ENCODE measurements at places on chromosomes 12 and 14.

DNA sequence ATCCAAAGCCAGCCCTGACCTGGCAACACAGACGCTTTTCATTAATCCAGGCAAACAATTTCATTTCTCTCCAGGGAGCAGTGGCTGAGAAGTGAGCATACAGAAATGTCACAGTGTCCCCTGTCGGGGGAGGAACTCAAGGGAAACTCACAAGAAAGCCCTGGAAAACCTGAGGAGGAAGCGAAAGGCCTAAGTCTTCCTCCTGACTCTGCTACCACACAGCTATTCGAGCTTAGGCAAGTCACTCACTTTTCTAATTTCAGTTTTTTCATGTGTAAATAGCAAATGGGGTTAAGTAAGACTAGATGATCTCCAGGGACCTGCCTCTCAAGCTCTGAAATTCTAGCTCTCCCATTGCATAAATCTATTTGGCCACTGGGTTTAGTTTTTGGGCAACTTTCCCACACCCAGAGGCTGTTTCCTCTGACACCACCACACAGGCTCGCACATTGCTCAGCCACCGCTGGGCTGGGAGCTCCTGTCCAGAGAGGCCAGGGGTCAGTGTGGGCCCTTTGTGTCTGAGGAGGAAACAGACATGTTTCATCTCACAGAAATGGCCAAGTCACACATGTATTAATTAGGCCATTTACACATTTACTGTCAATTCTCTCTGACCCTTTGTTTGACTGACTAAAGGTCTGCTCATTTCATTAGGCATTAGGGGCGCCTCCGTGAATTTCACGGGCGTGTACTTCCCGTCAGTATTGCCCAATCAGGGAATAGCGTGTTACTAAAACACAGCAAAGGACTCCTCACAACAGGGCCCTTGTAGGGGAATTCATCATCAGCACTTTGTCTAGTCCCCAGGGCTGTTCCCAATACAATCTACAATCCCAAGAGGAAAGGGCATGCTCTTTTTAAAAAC lies 9.8 kb upstream of the PNMA1 start:
- DNase-seq: no peak

DNA sequence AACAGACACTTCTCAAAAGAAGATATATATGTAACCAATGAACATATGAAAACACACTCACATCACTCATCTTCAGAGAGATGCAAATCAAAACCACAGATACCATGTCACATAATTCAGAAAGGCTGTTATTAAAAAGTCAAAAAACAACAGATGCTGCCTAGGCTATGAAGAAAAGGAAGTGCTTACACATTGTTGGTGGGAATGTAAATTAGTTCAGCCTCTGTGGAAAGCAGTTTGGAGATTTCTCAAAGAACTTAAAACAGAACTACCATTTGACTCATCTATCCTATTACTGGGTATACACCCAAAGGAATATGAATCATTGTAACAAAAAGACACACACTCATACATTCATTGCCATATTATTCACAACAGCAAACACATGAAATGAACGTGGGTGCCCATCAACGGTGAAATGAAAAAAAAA lies 35.1 kb downstream of the EIF2S3B start:
- DNase-seq: no peak

GRCh38 chr14:74614508-74615495 lies 2.8 kb upstream of the LTBP2 start:
- no peak for DNase-seq

DNA sequence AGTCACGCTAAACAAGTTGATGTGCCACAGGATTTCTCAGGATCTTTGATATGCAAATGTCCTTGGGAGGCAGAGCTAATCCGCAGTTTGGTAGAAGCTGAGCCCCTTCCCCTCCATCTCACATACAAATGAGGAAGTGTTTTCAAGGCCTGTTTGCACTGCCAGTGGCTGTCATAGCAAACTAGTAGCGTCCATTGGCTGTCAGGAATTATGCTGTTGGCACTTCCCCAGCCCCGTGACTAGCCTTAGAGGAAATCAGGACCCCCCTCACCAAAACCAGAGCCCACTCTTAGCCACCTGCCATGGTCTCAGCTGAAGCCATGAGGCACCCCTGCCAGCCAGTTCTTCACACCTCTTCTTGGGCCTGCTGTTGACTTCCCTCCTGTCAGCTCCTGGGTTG lies 253.9 kb downstream of the CACNA1C start:
- DNase-seq: no peak

DNA sequence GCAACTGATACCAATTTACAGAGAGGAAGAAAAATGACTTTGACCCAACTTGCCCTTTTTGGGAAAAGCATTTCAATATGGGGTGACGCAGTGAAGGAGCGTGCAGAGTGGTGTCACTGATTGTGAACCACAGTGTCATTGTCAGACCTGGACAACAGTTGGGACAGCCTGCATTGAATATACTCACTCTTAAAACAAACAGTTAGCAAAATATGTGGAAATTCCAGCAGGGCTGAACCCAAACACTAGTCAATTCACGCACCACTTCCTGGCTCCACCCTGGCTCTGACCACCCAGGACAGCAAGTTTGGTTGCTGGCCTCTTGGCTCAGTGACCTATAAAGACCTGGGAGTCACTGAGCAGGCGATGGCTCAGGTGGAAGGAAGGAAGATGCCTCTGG lies 61.3 kb downstream of the NOS1 start:
- no peak for DNase-seq

DNA sequence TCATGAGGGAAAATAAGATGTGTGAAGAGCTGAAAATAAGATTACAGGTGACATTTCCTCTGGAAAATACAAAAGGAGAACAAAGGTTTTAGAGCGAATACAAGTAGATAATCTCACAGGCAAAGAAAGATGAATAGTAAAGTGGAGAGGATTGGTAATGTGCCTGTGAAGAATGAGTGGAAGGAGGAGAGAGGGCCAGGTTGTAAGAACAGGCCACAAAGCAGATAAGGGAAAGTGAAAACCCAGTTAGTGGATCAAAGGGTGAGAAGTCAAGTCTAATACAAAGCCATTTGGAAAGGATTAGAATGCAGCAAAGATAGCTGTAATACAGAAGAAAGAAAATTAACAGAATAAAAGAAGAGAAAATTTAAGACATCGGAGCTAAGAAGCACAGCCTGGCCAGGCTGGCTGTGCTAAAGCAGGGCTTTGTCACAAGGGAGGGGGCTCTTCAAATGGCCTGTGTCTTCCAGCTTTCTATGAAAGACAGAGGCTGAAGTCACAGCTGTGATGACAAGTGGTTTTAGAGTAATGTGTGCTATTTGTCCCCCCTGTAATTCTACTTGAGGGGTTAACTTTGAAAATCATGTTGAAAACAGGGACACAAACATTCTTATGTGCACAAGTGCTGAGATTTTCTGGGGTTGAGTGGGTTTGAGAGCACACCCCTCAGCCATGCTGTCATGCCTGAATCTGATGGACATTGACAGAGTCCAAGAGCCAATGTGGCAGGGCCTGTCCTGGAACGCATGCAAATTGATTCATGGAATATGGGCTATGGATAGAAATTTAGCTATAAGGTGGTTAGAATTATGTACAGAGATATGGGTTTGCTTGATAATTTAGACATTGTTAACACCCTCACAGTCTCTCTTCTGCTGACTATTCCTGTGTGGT lies 344.5 kb upstream of the NAV3 start:
- DNase-seq: no peak

DNA sequence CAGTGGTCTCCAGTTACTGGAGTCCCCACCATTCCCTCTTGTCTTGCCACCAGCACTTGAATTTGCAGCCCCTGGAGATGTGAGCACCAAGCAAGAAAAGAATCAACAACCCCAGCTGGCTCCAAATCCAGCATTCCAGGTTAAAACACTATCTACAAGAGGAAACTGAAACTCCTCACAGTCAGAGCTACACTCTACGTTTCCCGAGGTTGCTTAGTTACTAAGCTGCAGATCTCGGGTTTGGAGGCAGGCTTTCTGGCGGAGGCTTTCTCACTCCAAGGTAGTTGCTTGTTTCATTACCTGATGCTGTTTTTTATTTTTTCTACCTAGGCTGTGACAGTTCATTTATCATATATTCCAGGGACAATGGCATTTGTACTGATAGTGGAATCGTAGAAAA lies 248.1 kb downstream of the GLT1D1 start:
- no peak for DNase-seq

DNA sequence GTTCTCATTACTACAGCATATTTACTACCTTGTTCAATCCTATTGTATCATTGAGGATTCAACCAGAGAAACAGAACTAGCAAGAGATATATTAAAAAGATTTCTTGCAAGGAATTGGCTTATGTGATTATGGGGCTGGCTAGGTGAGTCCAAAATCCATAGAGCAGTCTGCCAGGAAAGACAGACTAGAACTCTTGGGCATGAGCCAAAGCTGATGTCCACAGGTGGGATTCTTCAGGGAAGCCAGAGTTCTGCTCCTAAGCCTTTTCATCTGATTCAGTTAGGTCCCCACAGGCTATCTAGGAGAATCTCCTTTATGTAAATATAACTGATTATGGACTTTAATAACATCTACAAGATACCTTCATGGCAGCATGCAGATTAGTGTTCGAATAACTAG lies 26.0 kb downstream of the PELI2 start:
- no peak for DNase-seq

DNA sequence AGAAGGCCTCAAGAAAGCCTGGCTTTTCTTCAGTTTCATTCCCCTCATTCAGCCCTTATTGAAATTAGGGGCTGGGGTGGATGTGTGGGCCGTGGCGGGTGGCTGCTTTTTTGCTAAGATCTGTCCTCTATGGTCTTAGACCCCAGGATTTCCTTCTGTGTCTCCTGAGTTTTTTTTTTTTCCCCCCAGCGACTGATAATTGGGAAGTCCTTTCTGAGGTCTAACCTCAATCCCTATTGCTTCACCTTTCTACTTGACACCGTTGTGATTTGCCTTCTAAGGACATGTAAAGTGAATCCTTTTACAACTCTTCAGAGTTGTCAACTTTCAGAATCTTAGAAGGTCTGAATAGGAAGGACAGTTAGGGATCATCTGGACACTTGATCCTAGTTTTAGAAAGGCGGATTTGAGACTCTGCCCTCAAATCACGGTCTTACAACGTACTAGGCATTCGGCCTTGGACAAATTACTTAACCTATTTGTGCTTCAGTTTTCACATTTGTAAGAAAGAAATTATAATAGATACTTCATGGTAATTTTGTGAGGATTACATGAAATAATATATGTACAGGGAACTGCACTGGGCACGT lies 4.4 kb downstream of the GPR84 start:
- DNase-seq: no peak

DNA sequence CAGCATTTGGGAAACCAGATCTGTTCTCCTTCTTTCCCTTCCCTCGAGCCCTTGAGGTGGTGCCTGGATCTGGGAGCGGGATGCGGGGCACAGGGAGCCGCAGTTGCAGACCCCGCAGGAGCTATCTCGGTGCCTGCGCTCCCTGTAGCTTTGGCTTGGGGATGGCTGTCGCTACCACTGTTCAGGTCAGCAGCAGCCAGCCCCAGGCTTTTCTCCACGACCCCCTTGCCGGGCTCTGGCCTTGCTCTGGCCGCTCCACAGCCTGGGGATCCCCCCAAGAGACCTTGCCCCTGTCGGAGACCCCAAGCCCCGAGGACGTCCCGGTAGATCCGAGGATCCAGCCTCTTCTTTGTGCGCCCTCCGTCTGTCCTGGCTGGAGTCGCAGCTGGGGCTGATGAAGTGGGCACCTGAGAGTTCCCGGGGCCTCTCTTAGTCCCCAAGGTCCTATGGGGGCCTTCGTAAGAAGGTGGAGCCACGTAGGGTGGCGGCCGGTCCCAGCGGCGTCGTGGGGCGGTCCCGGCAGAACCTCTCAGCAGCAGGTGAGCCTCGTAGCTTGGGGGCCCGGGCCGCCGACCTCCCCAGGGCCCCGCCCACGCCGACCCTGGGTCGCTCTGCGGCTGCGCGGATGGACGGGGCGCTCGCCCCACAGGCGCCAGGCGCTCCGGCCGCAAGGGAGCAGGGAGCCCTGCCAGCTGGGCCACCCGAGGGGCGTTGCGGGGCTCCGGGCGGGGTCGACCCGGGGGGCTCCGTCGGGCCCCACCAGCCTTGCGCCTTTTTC lies 1.3 kb downstream of the DDN start:
- no peak for DNase-seq

- no peak for DNase-seq
Observed at GRCh38 chr12:2768224-2768961, 26.4 kb upstream of the FKBP4 start.

DNA sequence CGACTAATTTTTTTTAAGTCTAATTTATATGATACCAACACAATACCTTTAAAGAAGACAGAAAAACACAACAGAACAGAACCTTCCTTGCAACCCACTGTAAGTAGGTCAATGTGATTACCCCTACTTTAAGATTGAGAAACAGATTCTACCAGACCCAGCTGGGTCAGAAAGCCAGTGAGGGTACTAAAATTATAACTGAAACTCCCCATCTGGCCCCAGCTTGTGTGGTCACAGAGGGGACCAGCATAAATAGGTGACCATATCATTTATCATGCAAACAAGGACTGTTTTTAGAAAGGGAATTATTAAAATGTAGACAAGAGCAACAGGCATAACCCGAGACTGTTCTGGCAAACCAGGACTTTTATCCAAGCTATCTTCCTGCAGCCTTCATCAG lies 30.1 kb upstream of the FRMD6 start:
- DNase-seq: no peak

DNA sequence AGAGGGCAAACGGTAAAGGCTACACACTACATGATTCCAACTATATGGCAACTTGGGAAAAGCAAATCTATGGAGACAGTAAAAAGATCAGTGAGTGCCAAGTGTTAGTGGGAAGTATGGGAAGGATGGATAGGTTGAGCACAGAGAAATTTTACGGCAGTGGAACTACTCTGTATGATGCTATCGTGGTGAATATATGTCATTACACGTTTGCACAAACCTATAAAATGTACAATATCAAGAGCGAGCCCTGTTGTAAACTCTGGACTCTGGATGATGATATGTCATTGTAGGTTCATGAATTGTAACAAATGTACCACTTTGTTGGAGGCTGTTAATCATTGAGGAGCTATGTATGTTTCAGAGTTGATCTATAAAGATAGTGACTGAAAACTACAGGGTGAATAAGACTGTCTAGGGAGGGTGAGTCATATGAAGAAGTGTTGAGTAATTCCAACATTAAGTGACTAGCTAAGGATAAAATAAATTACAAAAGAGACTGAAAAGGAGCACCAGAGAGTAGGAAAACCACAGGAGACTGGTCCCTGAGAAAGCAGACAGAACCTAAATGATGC lies 349.2 kb upstream of the LMO3 start:
- no peak for DNase-seq

- DNase-seq: no peak
Observed at GRCh38 chr12:115771065-115771464, 506.4 kb downstream of the MED13L start.

DNA sequence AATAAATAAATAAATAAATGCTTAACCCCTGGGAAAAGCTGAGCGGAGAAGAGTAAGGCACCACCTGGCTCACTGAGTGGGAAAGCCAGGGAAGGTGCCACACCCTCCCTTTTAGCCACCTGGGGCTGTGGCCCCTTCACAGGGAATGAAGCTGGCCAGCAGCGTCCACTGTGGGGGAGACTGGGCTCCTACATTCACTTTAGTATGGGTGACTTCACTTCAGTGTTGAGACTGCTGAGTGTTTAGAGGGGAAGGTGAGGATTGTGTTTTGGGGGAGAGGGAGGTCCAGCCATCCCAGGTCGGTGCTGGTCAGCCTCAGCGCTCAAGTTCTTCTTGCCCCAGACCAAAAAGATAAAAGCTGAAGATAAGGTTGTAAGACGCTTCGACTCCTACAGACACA lies 1.6 kb downstream of the NAB2 start:
- no peak for DNase-seq

- DNase-seq: no peak
Observed at GRCh38 chr14:27040552-27040951, 442.7 kb upstream of the NOVA1 start.

All from stimulated activated CD4-positive, alpha-beta T cell treated with anti-CD3 and anti-CD28 coated beads, Interleukin-4, amount 100 ng/mL, for 4 hours (primary cell).